Fibroblast of skin of left biceps (primary cell): ENCODE measurements at places on chromosomes 7 and 10.

- no peak for DNase-seq
These were observed 10.6 kb downstream of the CAV1 start for GRCh38 chr7:116535416-116535815.

GRCh38 chr7:140876519-140877248, 48.0 kb downstream of the BRAF start:
- peak; percentile 12 for DNase-seq

- no peak for DNase-seq
These were observed 105.3 kb upstream of the KCTD7 start for GRCh38 chr7:66523409-66523808.

DNA sequence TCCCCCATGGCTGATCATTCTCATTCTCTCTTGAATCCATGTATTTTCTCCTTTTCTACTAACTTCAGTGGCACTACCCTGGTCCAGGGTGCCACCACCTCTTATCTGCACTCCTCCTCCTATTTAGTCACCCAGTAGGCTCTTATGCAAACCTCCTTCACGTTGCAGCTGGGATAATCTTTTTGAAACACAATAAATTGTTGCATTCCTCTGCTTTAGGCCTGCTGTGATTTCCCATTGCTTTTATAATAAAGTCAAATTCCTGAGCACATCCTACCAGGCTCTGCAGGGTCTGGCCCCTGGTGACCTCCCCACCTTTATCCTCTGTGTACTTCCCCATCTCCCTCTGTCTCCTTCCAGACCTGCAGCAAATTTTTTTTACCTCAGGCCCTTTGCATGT, 112.7 kb upstream of the KIAA1217 start:
- DNase-seq = no peak

DNA sequence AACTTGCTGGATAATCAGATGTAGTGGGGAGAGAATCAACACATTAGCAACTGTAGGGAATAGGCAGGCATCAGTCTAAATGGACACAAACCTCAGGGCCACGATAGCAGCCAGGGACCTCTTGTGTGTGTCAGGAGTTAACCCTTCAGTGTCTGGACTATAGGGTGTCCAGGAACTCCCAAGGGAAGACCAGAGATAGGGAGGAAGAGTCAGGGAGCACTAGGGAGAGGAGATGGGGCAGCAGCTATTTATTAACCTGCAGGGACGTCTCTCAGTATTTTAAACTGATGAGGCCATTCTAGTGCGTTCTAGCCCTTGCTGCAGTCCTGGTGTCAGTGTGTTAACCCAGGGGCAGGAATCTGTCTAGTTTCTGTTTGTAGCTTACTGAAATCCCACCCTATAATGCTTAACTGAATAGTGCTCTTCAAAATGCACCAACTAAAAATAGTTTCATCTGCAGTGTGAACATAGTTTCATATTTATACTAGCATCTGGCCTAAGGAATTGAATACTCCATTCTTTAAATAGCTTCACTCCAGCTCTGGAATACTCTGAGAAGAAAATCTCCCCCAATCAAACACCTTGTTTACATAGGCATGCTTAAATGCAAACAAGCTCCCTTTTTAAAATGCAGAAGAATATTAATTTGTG, 62.7 kb downstream of the ARID5B start:
- DNase-seq = no peak

- DNase-seq = no peak
These were observed 124.5 kb upstream of the RET start for GRCh38 chr10:42952349-42952748.

- DNase-seq = no peak
These were observed 424.8 kb upstream of the FZD8 start for GRCh38 chr10:36066850-36067249.

DNA sequence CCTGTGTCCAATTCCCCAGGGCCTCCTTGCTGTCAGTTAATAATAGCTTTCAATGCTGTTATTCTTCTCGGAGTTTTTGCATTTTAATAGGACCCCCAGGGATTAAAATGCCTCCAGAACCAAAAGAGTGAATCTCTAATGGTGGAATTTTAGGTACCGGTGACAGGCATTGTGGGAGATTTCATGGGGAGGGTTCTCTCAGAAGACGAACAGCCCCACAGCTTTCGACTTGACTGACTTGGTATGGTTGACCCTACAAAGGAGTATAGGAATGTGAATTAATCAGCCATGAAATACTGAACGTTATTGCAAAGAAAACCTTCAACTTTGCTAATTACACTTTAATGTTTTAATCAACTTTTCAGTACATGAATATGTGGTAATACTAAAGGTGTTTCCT, 206.3 kb upstream of the FZD8 start:
- DNase-seq = no peak

DNA sequence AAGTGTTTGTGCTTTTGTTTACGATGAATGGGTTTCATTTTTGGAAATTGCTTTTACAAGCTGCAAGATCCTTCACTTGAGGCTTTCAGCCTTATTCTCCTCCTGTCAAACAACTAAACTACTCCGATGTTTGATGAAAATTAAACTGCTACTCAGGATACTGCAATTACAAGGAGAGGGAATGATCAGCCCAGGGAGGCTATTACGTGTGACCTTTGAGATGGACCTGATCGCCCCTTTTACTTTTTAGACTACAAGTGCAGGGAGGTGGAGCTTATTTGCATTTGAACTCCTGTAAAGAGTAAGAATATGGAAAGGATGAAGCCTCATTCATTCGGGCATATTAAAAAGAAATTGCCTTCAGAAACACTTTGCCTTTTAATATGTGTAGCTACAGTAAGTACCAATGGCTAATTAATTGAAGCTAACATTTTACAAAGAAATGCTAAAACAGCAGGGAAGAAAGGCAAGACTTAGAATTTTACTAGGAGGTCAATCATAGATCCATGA, 219.1 kb downstream of the PHTF2 start:
- DNase-seq = no peak

DNA sequence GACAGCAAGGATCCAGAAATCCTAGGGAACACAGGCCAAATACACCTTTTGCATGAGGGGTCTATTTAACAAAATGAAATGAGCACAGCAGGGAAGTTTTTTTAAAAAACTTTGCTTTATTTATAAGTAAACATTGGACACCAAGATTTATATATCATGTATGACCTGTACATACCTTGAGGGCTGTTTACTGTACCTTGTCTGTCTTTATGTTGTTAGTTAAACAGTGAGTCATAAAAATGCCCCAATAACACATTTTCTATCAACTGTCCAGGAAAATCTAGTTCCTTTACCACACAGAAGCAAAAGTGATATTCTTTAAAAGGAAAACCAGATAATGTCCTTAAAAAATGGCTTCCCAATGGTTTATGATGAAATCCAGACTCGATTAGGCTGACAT, 45.1 kb upstream of the AGR3 start:
- DNase-seq = no peak

DNA sequence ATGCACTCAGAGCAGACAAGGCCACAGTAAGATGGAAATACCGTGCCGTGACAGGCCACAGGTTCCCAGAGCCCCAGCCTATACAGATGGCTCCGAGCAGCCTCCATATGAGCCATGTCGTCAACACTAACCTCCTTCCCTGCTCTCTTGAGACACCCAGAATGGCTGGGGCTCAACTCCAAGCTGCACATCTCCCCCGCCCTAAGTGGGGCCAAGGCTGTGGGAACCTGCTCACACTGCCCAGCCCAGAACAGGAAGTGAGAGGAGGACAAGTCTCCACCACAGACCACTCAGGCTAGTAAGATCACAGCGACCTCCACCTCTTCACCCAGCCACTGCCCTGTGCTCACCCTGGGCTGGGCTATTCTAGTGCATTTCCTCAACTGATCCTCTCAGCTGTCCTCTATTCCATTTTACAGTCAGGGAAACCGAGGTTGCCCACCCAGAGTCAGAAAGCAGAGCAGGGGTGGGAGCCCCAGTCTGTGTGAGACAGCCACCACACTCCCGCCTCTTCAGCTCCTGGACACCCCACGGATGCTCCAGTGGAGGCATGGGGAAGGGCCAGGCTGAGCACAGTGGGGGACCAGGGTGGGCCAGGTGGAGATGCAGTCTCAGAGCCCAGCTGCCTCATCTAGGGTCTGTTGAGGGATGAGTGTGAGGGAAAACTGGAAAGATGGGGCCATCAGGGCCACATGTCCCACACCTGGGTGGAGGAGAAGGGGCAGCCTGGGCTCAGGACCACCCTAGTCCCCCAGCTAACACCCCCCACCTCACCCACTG, 11.6 kb downstream of the GRID1 start:
- DNase-seq = no peak
